Left renal cortex interstitium (tissue), 4 donors: ENCODE measurements at places on chromosomes 12 and 14. TPM values are rescaled to one million over a fixed set of nuclear protein-coding genes. Genes with fewer than 3 reads are reported as not detected.

Gene RNASE4
- 3.8 TPM for polyA plus RNA-seq

Gene MYBPC1
- not detected for polyA plus RNA-seq

Gene MOK
- polyA plus RNA-seq: 41.9 TPM

Gene KLHL33
- polyA plus RNA-seq: 0.45 TPM

Gene TRPV4
- polyA plus RNA-seq: 12.5 TPM

Gene BICDL1
- 42.7 TPM for polyA plus RNA-seq

Gene CPNE8
- polyA plus RNA-seq: 11.8 TPM

Gene IRAK3
- polyA plus RNA-seq: 3.5 TPM

Gene IRF9
- polyA plus RNA-seq: 61.1 TPM

Gene RPS29
- polyA plus RNA-seq: 1,796 TPM

Gene TMEM229B
- 3.8 TPM for polyA plus RNA-seq

Gene SCN8A
- polyA plus RNA-seq: 2.7 TPM

Gene TAS2R46
- not detected for polyA plus RNA-seq

Gene ABCC9
- polyA plus RNA-seq: 22.2 TPM

Gene MYF5
- polyA plus RNA-seq: not detected

Gene HOXC10
- polyA plus RNA-seq: 53.9 TPM

Gene IL31
- polyA plus RNA-seq: not detected

Gene CLEC2A
- polyA plus RNA-seq: not detected

Gene KRT77
- not detected for polyA plus RNA-seq

Gene SYCP3
- 1.5 TPM for polyA plus RNA-seq

Gene LACRT
- not detected for polyA plus RNA-seq

Gene FLRT2
- 230 TPM for polyA plus RNA-seq

Gene KSR2
- polyA plus RNA-seq: 0.99 TPM

Gene NGB
- not detected for polyA plus RNA-seq

Gene KRT78
- not detected for polyA plus RNA-seq

Gene TMEM233
- polyA plus RNA-seq: 1.7 TPM

Gene ADIPOR2
- polyA plus RNA-seq: 47.7 TPM

Gene SLC38A4
- polyA plus RNA-seq: 21.7 TPM

Gene GALNT9
- 8.7 TPM for polyA plus RNA-seq

Gene CRIP1
- 31.3 TPM for polyA plus RNA-seq

Gene ARHGAP9
- 1.1 TPM for polyA plus RNA-seq

Gene TDRD9
- 3.0 TPM for polyA plus RNA-seq
